KG1 (cell line): ENCODE measurements at places on chromosomes 4 and X.

- DNase-seq, result no peak
Measured at GRCh38 chr4:27635936-27636913, 775.6 kb downstream of the STIM2 start.

GRCh38 chrX:114619874-114620273, 36.0 kb downstream of the HTR2C start:
- DNase-seq, result no peak

DNA sequence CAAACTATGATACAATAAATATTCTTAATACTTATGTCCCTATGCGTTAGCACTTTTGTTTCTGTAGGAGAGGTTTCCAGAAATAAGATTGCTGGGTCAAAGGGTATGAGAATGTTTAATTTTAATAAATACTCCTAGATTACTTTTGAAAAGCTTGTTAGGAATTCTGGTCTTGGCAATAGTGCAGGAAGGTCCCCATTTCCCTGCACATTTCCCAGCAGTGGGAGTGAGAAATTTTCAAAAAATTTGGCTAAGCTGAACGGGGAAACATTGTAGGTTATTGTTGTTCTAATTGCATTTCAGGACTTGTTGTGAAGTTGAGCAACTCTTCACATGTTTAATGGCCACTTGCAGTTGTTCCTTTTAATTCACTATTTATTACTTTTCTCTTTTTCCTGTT, 27.1 kb downstream of the IGFBP7 start:
- DNase-seq, result no peak

- DNase-seq, result no peak
Measured at GRCh38 chr4:143185253-143186107, 763 bp downstream of the USP38 start.
